ENCODE measurements at places on chromosomes 12 and 14.

DNA sequence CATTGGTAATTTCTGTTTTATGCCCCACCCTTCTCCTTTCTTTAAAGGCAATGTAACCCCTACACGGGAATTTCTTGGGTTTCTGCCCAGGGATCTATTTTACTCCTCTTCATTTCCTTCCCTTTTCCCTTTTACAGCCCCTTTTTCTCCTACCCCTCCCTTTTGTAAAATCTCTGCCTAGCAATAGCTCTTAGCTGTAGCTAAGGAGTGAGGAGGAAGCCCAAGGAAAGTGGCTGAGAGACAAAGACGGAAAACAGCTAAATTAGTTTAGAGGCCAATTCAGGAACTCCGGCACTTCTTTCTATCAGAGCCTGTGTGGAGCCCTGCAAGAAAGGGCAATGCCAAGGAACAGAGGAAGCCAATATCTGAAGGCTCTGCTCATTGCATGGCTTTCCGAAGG is 40.3 kb downstream of the SOCS2 start:
- no peak for DNase-seq

GRCh38 chr12:109760930-109761921 is 47.6 kb downstream of the FAM222A start:
- no peak for DNase-seq

DNA sequence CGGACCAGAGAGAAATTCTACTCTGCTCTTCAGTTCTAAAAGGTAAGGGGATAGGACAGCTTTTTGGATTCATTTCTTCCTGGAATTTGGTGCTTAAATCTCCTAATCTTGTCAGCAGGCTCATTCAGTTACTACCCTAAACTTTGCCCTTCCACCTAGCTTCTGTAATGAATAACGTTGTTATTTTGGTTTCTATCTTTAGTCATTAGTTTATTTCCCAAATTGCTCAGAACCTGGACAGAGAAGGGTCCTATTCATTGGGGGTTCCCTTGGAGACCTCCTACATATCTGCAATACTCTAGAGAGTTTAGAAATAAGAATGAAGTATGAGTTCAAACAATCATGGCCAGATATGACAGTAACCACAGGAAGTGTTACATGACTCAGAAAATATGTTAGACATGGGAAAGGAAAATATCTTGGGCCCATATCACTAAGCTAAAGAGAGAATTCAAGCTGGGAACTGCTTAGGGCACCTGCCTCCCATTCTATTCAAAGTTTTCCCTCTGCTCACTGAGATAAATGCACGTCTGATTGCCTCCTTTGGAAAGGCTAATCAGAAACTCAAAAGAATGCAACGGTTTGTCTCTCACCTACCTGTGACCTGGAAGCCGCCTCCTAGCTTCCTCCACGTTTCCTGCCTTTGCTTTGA is 87.9 kb downstream of the GAS2L3 start:
- no peak for DNase-seq

- peak; percentile 10 for DNase-seq
Measured at GRCh38 chr12:13161172-13161571, 35.4 kb upstream of the EMP1 start.

GRCh38 chr12:3530548-3530947 is 39.5 kb downstream of the PRMT8 start:
- no peak for DNase-seq

DNA sequence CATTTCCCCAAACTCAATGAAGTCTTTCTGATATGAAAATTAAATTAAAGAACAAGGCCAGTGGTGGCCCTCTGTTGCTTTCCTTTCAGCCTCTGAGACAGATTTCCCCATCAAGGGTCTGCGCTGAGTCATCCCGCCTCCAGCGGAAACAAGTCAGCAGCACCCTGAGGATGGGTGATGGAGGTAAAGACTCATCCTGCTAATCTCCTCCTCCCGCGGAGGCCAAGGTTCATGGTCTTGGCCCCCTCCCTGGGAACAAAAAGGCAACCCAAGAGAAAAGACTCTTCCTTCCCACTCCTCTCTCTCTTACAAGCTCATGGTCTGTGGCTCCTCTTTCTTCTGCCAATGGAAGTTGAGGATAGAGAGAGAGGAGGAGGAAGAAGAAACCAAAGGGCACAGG is 9.0 kb upstream of the NUMB start:
- DNase-seq, result peak; percentile 13

GRCh38 chr14:104477117-104477623 is 102.4 kb upstream of the C14orf180 start:
- no peak for DNase-seq

- no peak for DNase-seq
Measured at GRCh38 chr12:1422604-1423315, 171.6 kb downstream of the FBXL14 start.

DNA sequence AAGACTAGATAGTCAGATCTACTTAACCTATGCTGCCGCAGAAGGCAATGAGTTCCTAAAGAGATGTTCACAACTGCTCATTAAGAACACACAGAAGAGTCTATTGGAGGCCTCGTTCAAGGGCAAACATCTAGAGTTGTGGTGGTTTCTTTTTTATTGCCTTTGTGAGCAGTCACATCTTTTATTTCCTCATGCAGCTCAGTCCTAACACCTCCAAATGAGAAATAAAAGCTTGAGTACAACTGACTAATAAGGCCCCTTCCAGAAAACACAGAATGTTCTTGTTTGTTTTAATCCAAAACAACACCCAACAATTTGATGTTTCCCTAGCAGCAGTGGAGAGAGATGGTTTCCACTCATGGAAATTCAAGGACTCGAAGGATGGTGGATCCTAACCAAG is 123.5 kb upstream of the NOS1 start:
- no peak for DNase-seq

DNA sequence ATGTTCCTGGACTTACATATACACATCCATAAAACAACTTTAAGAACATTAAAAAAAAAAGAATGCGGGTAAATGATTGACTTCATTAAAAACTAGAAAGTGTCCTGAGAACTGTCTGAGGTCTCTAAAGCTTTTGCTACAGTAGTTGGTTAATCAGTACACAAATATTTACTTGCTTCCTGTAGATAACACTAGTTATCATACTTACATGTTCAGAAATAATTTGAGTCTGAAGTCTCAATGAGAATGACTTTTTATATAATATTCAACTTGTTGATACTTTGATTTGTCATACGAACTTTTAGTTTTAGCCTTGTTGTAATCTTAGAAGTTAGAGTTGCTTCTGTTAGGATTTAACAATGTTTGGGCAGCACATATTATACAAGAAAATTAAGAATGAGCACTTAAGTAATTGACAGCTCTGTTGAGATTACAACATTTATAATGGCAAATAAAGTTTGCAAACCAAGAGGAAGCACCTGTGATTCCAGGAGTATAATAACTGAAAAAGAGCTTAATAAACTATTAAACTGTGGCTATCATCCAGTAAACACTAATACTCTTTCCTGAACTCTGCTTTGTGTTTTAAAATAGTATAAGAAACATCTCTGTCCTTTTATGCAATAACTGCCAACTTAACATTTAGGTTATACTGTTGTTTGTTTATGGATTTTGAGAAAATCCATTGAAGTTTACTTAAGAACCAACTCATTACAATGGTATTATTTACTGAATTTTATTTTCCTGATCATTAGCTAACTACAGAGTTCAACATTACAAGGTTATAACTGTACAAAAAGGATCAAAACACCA is 131.7 kb downstream of the MIPOL1 start:
- no peak for DNase-seq

- no peak for DNase-seq
Measured at GRCh38 chr14:59819446-59820088, 51.0 kb downstream of the RTN1 start.

GRCh38 chr14:75101491-75101890 is 25.4 kb downstream of the NEK9 start:
- no peak for DNase-seq

GRCh38 chr12:110896559-110896958 is 23.8 kb downstream of the MYL2 start:
- DNase-seq, result no peak
